ENCODE measurements at places on chromosomes 4 and X.

- DNase-seq, result no peak
Measured at GRCh38 chr4:178086320-178086719, 644.1 kb upstream of the AGA start.

GRCh38 chr4:77651820-77652219 lies 46.2 kb downstream of the CXCL13 start:
- no peak for DNase-seq

DNA sequence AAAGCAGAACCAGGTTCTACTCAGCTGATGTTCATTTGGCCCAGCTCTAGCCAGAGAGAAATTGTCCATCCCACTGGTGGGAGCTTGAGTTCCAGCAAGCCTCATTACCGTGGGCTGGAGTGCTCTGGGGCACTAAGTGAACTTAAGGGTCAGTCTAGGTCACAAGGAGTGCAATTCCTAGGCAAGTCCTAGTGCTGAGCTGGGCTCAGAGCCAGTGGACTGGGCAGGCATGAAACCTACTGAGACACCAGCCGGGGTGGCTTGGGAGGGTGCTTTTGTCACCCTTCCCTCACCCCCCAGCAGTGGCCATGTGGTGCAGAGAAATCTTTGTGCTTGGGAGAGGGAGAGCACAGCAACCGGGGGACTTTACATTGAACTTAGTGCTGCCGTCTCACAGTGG lies 39.4 kb downstream of the GSX2 start:
- no peak for DNase-seq

DNA sequence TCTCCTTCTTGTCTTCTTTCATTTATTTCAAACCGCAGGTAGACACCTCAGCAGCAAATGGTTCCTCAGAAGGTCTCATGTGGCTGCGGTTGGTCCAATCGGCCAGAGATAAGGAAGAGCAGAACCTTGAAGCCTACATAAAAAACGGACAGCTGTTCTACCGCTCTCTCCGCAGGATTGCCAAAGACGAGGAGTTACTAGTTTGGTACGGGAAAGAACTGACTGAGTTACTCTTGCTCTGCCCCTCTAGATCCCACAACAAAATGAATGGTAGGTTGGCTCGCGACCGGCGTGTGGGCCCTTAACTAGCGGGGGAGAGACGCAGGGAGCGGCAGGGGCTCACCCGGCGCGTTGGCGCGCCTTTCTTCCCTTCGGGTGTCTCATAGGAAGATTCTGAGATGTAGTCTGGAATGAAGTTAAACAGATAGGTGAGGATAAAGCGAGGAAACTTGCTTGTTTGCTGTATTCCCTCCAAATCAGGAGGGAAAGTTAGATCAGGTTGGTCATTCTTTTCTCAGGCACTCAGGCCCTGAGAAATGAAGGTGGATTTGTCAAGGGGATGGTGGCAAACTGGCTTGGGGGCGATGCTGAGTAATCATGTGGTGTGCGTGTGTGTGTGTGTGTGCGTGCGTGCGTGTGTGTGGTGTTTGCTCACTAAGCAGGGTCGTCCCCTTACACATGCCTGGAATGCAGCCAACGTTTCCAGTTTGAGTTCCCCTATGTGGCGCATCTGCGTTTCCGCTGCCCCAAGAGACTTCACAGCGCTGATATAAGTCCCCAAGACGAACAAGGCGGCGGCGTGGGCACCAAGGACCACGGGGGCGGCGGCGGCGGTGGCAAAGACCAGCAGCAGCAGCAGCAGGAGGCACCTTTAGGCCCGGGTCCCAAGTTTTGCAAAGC lies 4.2 kb downstream of the PRDM8 start:
- DNase-seq, result peak; percentile 84

DNA sequence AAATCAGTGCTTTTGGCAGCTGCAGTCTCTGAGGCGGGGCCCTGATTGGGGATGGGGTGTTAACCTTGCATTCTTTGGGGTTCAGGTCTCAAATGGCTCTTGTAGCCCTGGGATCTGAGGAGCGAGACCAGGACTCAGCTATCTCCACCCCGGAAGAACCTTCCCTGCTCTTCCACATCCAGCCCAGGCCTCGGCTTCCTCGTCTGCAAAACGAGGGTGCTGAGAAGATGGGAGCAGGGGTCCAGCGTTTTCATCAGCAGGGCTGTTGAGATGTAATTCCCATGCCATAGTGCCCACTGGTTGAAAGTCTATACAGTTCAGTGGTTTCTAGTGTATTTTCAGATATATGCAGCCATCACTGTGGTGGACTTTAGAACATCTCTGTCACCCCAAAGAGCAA lies 34.6 kb upstream of the WFS1 start:
- DNase-seq, result no peak

DNA sequence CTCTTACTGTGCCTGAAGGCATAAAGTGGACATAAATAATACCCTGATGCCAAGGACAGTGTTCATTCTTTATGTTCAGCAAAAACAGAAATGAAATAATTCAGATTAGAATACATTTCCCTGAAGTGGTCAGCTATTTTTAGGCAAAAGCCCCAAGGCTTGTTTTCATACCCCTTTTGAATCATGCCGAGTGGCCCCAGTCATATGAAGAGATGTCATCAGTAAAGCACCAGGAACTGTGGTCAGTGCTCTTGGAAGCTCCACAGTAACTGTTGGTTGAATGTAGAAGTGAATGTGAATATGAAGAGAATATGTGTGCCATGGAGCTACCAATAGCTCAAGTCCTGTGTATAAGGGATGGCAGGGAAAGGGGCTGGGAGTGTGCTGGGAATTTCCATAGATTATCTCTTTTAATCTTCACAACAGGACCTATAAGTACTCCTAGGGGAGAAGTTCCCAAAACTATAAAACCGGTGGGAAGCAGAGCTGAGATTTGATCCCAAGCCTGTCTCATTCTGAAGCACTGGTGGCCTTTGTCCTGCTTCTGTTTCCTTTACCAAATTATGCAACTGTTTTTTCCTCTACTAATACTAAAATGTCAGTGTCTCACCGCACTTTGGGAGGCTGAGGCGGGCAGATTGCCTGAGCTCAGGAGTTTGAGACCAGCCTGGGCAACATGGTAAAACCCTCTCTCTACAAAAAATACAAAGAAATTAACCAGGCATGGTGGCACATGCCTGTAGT lies 52.6 kb downstream of the FNIP2 start:
- DNase-seq, result no peak

DNA sequence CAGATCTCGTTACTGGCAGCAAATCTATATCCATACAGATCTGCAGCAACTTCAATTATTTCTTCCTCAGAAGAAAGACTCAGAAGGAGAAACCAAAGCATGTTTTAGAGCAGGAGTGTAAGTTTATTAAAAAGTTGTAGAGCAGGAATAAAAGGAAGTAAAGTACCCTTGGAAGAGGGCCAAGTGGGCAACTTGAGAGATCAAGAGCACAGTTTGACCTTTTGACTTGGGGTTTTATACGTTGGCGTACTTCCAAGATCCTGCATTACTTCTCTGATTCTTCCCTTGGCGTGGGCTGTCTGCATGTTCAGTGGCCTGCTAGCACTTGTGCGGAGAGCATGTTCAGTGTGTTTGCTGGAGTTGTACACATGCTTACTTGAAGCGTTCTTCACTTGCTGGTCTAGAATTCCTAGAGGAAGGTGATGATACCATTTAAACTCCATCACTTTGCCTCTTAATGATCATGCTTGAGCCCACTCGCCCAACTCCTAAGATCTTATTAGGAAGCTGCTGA lies 1114.7 kb upstream of the PABPC4L start:
- DNase-seq, result no peak

DNA sequence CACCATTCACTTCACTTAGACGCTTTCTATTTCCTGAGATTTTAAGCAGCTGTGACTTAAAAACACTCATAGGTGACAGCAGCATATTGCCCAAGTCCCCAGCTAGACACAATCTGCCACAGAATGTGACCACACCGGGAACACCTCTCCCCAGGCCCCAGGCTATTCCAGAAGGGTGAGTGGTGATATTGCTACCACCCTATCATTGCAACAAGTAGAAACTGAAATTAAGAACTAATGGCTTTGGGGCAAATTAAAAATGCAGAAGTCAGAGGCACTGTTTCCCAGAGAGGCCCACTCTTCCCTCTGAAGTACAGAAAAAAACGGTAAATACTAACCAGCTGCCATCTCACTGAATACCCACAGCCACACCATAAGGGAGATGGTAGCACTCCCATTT lies 35.0 kb downstream of the QDPR start:
- DNase-seq, result no peak

GRCh38 chrX:153158319-153158718 lies 20.8 kb upstream of the MAGEA1 start:
- DNase-seq, result no peak

DNA sequence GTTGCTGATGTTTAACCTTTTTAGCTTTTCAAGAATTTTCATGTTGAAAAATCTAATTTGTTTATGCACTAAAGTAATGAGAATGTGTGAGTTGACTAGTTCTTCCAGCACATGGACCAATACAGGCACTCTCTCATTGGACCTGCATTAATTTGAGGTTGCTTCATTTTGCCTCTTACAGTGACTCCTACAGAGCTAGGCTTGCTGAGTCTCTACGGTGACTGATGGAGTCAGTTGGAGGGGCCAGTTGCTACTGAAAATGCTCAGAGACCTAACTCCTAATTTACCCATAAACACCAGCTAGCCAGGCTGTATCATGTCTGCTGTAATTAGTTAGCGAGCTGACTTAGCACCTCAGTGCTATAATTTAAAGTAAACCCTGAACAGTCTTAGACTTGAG lies 10.9 kb downstream of the MTHFD2L start:
- DNase-seq, result no peak

GRCh38 chr4:89000844-89001360 lies 56.1 kb downstream of the FAM13A start:
- DNase-seq, result no peak

DNA sequence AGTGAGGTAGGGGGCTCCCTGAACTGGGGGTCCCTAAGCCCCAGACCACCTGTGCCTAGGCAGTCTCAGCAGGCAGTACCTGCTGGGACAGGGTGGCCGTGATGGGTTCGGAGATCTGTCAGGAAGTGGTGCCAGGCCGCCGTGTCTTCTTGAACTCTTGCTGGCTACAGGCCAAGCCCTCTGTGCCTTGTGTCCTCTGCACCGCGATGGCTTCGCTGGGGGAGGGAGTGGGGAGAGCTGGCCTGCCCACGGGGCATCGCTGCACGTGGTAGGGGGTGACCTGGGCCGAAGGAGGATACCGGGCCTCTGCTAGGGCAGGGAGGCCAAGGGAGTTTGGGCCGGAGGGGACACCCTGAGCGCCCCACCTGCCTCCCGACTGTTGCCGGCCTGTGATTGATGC lies 96.7 kb upstream of the NKX1-1 start:
- DNase-seq, result peak; percentile 69

DNA sequence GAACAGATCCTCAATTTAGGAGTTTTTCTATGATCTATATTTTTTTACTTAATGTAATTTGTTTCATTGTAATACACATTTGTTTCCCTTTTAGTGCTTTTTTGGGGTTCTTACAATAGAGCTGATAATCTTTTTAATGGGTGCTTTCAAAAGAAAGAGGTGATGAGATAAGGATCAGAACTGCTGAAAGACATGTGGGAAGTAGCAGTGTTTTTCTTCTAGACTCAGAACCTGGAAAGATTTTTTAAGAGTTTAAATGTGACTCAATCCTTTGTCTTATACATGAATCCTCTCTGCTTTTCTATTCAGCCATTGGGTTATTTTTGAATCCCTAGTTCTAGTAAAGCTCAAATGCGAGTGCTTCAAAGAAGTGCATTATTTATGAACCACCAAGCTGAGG lies 25.6 kb downstream of the UCHL1 start:
- DNase-seq, result no peak

GRCh38 chr4:99647071-99647470 lies 10.6 kb downstream of the C4orf54 start:
- DNase-seq, result no peak

GRCh38 chrX:12452268-12452667 lies 314.0 kb downstream of the FRMPD4 start:
- DNase-seq, result no peak

- no peak for DNase-seq
Measured at GRCh38 chr4:40800064-40800463, 50.3 kb downstream of the NSUN7 start.

DNA sequence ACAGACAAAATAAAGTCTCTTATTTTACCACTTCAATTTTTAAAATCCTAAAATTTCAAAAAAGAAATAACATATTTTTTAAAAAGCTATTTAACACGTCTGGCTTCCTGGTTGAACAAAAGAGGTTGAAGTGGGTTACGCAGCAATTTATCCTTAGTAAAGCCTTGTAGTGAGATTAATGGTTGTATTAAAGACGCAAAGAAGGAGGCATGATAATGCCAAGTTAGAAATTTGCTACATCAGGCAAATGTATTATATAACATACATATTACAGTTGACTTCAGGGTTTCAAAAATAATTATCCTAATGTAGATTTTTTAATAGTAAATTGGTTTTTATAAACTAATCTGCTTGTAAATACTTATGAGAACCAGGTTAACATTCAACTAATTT lies 35.3 kb downstream of the ANKRD17 start:
- DNase-seq, result no peak

DNA sequence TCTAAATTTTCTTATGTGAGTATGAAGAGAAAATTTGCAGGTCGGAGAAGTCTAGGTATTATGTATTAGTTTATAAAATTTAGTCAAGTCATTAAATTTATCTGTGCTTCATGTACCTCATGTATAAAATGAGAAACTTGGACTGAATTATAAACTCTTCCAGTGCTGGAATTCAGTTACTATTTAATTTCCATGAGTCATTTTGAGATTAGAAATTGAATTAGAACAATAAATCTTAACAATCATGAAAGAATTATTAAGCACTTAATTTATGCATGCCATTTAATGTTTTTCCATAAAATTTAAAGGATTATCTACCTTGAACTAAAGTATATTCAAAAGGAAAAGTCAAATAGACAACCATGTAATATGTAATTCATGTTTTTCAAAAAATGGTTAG lies 195.8 kb downstream of the MAD2L1 start:
- DNase-seq, result no peak

DNA sequence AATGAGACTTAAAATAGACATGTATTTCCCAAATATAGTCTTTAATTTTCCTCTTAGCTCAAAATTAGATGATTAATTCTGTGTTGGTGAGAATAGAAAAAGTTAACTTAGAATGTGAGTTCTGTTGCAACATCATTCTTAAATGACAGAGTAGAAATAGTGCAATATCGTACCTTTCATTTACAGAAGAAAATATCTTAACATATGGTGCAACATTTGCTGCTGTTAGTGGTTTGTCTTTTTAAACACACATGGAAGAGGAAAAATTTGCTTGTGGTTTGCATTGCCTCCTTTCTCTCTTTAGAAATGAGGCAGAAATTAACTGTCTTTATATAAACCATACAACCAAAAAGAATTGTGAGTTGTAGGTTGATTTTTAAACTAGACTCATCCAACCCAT lies 39.3 kb upstream of the FHDC1 start:
- no peak for DNase-seq

GRCh38 chr4:61795998-61796397 lies 595.9 kb downstream of the ADGRL3 start:
- no peak for DNase-seq

DNA sequence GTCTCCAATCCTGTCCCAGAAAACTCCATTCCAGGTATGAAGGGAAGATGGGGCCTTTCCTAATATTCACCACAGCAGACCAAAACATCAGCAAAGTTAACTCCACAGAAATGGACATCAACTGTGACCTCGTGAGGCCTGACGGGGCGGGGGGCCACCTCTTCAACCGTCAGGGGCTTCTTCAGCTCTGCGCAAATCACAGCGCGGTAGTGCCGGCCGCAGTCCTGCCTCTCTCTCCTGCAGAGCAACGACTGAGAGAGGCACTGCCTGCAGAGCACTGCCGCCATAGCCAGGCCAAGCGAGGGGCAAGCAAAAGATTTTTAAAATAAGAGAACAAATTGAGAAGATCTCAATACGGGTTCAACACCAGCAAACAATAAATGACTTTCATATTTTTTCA lies 226.2 kb downstream of the STPG2 start:
- no peak for DNase-seq

Measured in Right ventricle myocardium inferior (tissue), 1 donor.